ENCODE measurements at places on chromosomes 7 and 10. TPM values are rescaled to one million over a fixed set of nuclear protein-coding genes. Genes with fewer than 3 reads are reported as not detected.

The NPY4R2 gene
- total RNA-seq: not detected

The PRLHR gene
- total RNA-seq: not detected

The GIMAP1 gene
- 3.9 TPM for total RNA-seq

The DPCD gene
- total RNA-seq: 7.2 TPM

The PPP1R17 gene
- not detected for total RNA-seq

The MDFIC gene
- total RNA-seq: 121 TPM

The OLAH gene
- total RNA-seq: not detected

The WIPF3 gene
- total RNA-seq: not detected

The CALML3 gene
- total RNA-seq: not detected

The PTPN20 gene
- 2.5 TPM for total RNA-seq

The NEUROD6 gene
- not detected for total RNA-seq

The KCNMA1 gene
- 0.14 TPM for total RNA-seq

The SEMA3E gene
- not detected for total RNA-seq

The LIPA gene
- 13.6 TPM for total RNA-seq

The KCP gene
- not detected for total RNA-seq

The GPER1 gene
- total RNA-seq: 0.46 TPM

The PKD2L1 gene
- not detected for total RNA-seq

The CCM2 gene
- 61.3 TPM for total RNA-seq

The HECW1 gene
- total RNA-seq: not detected

The FAM25G gene
- total RNA-seq: not detected

The INHBA gene
- total RNA-seq: 1.0 TPM

The AQP1 gene
- not detected for total RNA-seq

The GAD2 gene
- total RNA-seq: not detected

The ZFAND4 gene
- total RNA-seq: 9.3 TPM

The TRIM73 gene
- 6.4 TPM for total RNA-seq

The AS3MT gene
- total RNA-seq: 0.50 TPM

The DDC gene
- total RNA-seq: 0.32 TPM

The ZNF239 gene
- 0.66 TPM for total RNA-seq

The STOX1 gene
- total RNA-seq: 0.85 TPM

The MEOX2 gene
- not detected for total RNA-seq

The LGI1 gene
- total RNA-seq: not detected

The HTR7 gene
- not detected for total RNA-seq

The DMBT1 gene
- not detected for total RNA-seq

The FRG2B gene
- not detected for total RNA-seq

The GIMAP4 gene
- total RNA-seq: 39.1 TPM

The TEX36 gene
- total RNA-seq: not detected

The KIF11 gene
- 41.4 TPM for total RNA-seq

The SUN3 gene
- not detected for total RNA-seq

The BTBD16 gene
- not detected for total RNA-seq

The PRSS37 gene
- not detected for total RNA-seq

The CCDC71L gene
- total RNA-seq: 17.4 TPM

The ACTR3C gene
- total RNA-seq: 7.9 TPM

The R3HCC1L gene
- 18.4 TPM for total RNA-seq

The FBXL13 gene
- 0.76 TPM for total RNA-seq

The SPDYE1 gene
- not detected for total RNA-seq

The SLC37A3 gene
- 98.3 TPM for total RNA-seq

The CCDC146 gene
- total RNA-seq: 2.9 TPM

The CLDN15 gene
- total RNA-seq: 18.2 TPM

The PRKCQ gene
- total RNA-seq: 40.8 TPM

The LEP gene
- total RNA-seq: not detected

The CPA2 gene
- total RNA-seq: 0.14 TPM

The ADAM22 gene
- 4.0 TPM for total RNA-seq

Measured in activated T-helper 2 cell treated with anti-CD3 and anti-CD28 coated beads, Interferon-gamma antibody, Interleukin-2, Interleukin-4, amounts not matched to agents 10 μg/mL and 5 μg/mL and 100 μg/mL, durations not matched to agents 14 hours and 24 hours and 36 hours (primary cell).